ENCODE measurements at places on chromosomes 6 and 20.

DNA sequence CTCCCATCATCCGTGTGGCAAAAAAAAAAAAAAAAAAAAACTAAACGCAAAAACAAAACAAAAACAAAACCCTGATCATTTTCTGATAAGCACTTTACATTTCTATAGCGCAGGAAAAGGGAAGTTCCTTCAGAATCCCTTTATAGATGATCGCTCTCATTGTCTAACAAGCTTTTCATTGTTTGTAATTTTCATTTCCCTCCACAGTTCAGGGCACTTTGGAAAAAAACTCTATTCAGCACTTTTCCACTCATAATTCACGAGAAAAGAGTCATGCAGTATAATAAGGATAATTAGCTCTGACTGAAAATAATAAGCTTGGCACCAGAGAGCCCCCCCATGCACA, 89.4 kb upstream of the ATXN1 start:
- no peak for DNase-seq

DNA sequence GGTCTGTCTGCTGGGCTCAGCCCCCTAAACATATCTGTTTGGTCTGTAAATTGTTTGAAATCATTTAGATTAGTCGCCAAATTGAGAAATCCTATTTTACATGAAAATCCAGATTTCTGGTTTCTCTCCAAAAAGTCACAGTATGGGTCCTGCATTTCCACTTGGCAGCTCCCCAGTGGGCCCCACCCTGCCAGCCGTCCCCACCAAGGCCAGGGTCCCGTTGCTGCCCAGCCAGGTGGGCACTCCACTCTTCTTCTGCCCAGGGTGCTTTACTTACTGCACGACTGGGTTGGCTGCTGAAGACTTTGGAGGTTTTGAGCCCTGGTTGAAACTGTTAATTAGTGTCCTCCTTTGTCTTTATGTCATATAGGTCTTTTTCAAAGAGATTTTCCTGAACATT, 50.4 kb downstream of the ARFGEF2 start:
- DNase-seq, result no peak

DNA sequence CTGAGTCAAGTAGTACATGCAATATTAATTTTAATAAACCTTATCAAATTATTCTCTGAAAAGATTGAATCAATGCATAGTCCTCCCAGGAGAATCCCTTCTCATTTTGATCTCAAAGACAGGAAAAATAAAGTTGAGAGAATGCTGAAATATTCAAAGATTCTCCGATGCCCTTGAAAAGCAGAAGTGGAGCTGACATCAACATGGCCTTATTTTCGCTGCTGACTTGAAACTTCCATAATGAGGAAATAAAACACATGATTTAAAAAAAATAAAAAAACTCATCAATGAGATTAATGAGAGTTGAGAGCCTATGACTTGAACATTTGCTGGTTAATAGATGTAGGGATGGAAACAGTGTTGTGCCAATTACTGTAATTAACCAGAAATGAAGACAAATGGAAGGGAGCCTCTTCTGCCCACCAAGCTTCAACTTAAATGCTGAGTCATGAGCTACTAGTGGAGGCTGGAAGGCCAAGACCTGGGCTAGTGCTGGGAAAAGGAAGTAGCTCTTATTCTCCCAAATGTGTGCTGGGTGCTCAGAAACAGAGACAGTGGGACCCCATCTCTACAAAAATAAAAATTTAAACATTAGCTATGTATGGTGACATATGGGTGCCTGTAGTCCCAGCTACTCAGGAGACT, 139.9 kb downstream of the BFSP1 start:
- DNase-seq, result no peak

DNA sequence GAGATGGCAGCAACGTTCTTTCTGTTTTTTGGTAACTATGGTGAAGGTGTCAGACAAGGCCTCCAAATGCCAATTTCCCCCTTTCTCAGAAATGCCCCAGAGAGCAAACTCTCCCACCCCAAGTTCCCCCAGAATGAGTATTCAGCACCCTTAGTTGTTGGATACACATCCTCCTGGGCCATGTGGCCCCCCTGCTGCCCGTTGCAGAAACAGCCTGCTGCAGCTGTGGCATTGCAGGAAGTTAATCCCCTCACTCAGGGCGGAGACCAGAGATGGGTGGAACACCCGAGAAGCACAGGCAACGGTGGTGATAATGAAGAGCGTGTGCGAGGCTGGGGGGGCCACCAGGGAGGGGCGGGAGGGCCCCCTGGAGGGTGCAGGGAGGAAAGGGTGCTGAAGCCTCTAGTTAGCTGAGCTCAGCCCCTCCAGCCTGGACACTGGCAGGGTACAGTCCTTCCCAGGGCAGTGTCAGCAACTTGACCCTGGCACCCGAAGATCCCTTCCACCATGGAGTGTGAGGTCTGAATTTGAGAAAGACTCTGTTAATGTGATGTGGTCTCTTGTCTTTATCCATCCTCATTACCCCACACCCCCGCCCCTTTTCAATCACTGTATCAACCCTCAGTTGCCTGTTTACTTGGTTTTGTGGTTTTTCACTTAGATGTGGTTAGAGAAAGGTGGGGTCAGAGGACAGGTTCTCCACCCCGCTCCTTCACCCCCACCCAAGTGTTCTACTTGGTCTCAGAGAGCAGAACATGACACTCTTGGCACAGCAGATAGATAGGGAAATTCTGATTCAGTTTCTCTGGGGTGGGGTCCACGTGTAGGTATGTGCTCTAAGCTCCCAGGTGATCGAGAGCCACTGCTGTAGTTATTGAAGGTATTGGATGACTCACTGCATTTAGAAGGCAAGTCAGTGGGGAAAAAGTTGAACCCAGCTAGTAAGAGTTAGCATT, 208.8 kb upstream of the SUPT3H start:
- no peak for DNase-seq

- DNase-seq, result no peak
These were observed 102.1 kb downstream of the FLRT3 start for GRCh38 chr20:14235355-14235754.

DNA sequence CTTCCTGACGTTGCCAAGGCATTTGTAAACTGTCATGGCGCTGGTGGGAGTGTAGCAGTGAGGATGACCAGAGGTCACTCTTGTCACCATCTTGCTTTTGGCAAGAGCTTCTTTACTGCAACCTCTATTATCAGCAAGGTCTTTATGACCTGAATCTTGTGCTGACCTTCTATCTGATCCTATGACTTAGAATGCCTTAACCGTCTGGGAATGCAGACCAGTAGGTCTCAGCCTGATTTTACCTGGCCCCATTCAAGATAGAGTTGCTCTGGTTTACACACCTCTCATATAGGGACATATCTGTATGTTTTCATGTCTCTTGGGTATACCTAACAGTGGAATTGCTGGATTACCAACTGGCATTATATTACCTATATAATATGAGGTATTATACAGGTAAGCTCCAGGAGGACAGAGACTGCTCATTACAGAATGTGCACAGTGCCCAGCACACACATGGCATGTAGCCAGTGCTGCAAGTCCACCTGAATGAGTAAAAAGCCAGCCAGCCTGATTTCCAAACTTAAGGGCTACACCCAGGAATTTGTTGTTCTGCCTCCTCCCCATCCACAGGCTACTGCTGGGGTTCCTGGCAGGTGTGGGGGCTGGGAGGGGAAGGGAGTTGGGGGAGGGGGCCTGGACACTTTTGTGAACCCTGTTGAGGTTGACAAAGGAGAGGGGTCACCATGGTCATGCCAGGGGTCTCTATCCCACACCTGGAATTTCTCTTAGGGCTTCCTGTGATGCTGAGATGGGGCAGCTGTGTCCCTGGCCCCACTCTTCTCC, 35.2 kb upstream of the BLCAP start:
- no peak for DNase-seq

GRCh38 chr6:22145376-22145775, 151.5 kb downstream of the PRL start:
- no peak for DNase-seq

- no peak for DNase-seq
These were observed 4.6 kb downstream of the UCKL1 start for GRCh38 chr20:63951398-63952209.

DNA sequence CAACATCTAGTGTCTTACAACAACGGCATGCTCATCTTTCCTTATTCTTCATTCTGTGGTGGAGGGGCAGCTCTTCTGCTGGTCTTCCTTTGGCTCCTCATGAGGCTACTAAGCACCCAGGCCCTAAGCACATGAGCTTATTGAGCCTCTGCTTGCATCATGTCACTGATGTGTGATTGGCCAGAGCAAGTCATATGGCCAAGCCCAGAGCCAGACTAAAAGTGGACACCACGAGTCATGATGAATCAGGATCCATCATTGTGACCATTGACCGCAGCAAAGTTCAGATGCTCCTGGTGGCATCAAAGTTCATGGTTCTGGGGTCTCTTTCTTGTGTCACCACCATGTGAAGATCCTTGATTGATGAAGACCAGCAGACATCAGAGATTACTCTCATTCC, 192.0 kb upstream of the FOXA2 start:
- no peak for DNase-seq

DNA sequence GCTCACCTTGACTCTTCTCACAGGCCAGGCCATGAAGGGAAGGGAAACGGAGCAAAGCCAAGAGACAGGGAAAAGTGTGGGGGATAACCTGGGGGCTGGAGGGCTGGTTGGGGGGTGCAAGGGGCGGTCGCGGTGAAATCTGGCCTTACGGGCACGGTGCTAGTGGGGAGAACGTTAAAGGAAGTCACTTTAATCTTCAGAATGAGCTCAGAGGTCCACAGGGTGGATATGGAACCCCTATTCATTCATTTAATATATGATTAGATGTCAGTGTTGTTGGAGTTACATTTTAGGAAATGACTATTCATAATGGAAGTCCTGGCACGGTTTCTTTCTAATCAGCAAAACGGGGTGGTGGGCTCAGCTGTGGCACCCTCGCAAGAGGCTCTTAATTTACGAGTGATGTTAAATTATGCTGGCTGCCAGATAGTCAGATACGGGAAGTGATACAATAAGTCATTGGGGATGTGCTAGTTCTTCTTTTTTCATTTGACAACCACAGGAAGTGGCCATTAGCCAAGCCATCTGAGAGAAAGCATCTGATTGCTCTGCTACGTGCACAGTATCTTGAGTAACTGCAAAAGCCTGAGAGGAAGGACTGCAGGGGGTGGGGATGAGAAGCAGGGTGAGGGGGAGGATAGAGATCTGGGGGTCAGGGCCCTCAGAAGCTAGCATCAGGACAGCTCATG, 253.0 kb downstream of the QKI start:
- DNase-seq, result no peak

GRCh38 chr20:61933481-61933950, 132.2 kb downstream of the TAF4 start:
- no peak for DNase-seq

- DNase-seq, result no peak
These were observed 30.1 kb downstream of the OR2B6 start for GRCh38 chr6:27986928-27987725.

GRCh38 chr6:98716341-98716740, 118.0 kb upstream of the POU3F2 start:
- DNase-seq, result no peak

- no peak for DNase-seq
These were observed 9.2 kb downstream of the CDH22 start for GRCh38 chr20:46299078-46299477.

- DNase-seq, result no peak
These were observed 20.7 kb downstream of the SYNJ2 start for GRCh38 chr6:158002249-158002950.

GRCh38 chr20:23106271-23106851, 20.2 kb upstream of the CD93 start:
- peak; percentile 57 for DNase-seq

DNA sequence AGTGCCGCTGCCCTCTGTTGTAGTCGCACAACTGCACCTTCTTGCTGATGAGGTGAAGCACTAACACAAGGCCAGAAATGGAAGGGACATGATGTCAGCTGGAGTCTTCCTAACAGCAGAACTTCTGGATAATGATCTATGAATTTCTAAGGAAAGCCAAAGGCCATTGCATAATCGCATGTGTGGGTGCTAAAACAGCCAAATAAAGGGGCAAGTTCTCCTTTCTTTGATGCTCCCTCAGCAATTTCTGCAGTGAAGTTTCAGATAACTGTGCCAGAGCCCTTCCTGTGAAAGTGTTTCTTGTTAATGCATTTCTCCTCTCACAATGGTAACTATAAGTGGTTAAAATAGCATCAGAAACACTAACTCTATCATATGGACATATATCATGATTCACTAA, 8.0 kb upstream of the F13A1 start:
- DNase-seq, result no peak

GRCh38 chr6:42162384-42162783, 10.8 kb upstream of the GUCA1A start:
- DNase-seq, result no peak

DNA sequence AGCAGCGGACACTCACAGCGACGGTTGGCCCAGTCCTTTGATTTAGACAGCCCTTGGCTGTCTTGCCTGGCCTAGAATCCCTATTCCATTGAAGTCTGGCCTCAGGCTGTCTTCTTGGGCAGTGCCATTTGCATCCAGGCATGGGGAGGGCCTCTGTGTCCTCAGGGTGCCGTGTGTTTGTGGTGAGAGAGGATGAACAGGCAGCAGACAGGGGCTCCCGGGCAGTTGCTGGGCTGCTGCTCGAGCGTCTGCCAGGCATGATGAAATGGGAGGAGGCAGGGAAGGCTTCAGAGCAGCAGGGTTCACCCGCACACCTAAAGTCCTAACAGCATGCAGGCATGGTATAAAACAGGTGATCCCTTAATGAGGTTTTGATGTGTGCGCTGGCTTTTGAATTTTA, 126.9 kb downstream of the SOBP start:
- no peak for DNase-seq

- DNase-seq, result no peak
These were observed 39.4 kb upstream of the ZBP1 start for GRCh38 chr20:57659517-57660180.

GRCh38 chr20:57383447-57384347, 7.5 kb upstream of the RBM38 start:
- peak; percentile 29 for DNase-seq

DNA sequence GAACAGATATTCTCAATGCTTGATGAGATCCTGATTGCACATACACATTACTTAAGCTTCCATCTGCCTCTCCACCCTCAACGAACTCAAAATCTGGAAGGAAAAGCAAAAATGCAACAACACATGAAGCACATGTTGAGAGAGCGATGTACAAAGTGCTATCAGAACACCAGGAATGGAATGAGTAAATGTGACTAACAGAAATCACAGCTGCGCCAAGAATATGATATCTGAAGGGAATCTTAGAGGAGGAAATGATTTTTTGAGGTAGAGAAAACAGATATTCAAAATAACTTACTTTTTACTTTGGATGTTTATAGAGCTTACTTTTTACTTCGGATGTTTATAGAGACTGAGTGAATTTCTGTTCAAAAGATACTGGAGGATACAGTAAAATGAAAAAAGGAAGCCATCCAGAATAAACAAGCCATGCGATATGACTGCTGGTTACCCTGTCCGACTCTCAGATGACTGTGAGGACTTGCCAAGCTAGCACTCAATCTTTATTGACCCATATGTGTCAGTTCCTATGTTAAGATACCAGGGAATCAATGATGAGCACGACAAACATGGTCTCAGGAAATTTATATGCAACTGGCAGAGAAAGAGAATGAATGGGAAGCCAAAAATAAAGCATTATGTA, 102.0 kb downstream of the SMLR1 start:
- DNase-seq, result no peak
